ENCODE measurements at places on chromosomes 12 and 14. TPM values are rescaled to one million over a fixed set of nuclear protein-coding genes. Genes with fewer than 3 reads are reported as not detected.

KRT80 gene
- total RNA-seq: 1.3 TPM

ADCY4 gene
- total RNA-seq: 11.9 TPM

DNA sequence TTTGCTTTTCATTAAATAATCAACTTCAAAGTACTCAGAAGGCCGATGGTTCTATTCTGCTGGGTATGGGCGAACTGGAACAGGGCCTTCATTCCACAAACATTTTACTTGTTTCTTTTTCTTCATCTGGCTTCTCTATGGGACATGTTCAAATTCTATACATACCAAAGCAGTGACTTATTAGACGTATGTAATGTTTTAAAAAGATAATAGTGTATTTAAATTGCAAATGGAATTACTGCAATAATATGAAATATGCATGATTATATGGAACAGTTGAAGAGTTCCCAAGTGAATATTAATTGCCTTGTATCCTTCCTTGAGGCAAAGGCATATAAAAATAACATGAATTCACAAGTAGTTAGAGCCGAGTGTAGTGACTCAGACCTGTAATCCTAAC, 75.5 kb downstream of the FAR2 start:
- no peaks in the 10 kb centered on the region for H3K36me3 ChIP-seq
- no peak overlapping the region for H3K27ac ChIP-seq
- H3K4me1 ChIP-seq: no peaks in the 10 kb centered on the region
- DNase-seq: no peak

DNA sequence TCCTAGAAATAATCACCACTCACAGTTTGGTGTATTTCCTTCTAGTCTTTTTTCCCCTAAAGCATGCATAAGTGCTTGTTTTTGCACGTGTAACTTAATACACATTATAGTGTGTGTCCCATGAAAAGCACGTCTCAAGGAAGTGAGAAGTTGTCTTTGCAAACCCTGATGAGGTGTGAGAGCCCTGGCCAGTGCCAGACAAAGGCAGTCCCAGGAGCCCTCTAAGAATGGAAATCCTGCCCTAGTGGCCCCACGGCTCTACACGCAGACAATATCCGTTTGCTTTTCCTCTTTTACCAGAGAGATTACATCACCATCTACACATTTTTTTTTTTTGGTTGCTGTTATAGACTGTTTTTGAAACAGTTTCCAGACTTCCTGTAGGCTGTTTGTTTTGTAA, 85.5 kb upstream of the FZD10 start:
- H3K4me1 ChIP-seq: no peaks in the 10 kb centered on the region
- no peak overlapping the region for H3K27ac ChIP-seq
- H3K4me3 ChIP-seq: no peak overlapping the region
- DNase-seq: no peak

DDX54 gene
- 57.9 TPM for total RNA-seq

FOXN4 gene
- total RNA-seq: not detected
